Urothelium cell line (cell line): ENCODE measurements at places on chromosomes 3 and 15.

DNA sequence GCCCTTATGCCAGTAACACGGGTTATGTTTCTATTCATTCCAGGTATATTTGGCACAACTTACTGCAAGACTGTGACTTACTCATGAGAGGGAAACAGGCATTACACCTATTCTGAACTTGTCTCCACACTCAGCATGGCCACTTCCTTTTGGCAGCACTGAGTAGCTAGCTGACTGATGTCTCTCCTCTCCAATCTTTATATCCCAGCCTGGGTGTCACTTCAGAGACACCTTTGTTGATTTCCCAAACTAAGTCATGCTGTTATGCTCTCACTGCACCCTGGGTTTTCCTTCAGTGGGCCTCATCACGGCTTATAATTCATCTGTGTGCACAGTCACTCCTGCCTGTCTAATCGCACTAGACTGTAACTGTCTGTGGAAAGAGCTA lies 114.8 kb downstream of the MYLK start:
- DNase-seq = no peak

- DNase-seq = no peak
These were observed 827 bp downstream of the PLCB2 start for GRCh38 chr15:40306908-40307307.

- DNase-seq = no peak
These were observed 524.6 kb upstream of the ATP11B start for GRCh38 chr3:182268711-182269110.

- DNase-seq = no peak
These were observed 2.0 kb upstream of the NFKBIZ start for GRCh38 chr3:101847328-101847727.

GRCh38 chr3:59388555-59389270 lies 338.9 kb upstream of the CFAP20DC start:
- no peak for DNase-seq

DNA sequence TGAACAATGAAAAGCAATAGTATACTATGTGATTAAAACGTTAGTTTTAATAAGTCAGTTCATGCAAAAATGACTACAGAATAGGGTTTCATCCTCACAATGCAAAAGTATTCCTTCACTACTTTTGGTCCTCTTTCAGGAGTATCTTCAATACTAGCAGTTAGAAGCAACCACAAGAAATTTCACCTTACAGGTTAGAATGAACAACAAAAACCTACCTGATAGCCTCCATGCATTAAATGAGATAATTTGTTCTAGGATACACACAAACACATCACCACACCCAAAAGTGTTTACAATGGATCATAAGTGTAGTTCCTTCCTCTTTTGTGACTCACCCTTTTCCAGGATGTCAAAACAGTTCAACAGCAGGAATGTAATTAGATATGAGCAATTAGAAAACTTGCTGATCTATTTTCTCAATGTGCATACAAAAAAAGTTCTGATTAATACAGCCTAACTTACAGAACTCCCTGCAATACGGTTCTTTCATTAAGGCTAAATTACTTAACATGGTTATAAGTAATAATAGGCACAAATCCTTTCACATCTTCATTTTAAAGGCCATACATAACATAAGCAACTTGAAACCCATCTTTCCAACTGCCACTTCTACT lies 21.6 kb downstream of the UACA start:
- DNase-seq = peak; percentile 20

GRCh38 chr15:49688135-49688790 lies 67.4 kb downstream of the DTWD1 start:
- DNase-seq = no peak

DNA sequence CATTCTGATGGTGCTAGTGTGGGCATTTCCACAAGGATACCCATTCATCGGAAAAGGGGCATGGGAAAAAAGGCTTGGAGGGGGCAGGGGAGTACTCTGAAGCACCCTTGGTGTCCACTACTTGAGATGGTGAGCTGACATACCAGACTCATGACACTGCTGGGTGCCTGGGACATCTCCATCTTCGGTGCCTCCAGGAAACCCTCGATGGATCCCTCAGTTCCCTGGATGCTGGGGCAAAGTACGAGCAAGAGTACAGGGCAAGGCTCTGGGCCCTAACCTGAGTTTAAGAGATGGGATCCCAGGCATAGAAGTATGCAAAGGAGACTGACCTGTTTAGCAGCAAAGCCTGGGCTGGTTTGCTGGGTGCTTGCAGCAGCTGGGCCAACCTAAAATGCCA lies 5.2 kb upstream of the IP6K1 start:
- no peak for DNase-seq

DNA sequence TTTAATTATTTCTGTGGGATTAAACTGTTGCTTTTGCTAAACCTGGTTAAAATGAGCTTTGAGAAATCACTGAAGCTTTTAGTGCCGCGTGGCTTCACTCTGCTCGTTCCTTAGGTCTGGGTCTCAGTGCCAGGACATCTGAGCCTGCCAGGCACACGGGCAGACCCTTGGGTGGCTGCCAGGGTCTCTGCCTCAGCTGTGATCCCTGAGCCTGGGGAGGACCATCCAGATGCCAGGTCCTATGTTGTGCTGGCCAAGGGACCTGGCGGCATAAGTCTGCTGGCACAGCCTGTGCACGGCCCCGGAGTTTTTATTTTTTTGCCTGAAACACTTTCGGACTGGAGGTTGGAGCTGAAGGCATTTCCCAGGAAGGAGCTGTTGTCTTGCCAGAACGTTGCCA lies 328.1 kb downstream of the LRTM1 start:
- DNase-seq = no peak

DNA sequence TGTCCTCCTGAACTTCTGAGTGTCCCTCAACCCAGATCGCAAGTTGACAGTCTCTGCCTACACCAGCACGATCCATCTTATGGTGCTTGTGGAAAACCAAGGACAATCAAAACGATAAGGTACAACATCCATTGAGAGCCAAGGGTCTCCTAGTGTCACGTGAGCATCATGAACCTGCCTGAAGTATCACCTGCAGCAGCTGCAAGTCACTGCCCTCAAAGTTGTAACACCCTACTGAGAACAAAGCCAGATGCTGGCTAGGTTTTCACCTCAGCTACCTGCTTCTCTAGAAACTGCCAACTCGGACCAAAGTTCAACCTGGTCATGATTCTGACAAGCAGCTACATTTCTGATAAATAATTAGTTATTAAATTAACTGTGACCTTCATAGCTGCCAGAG lies 17.5 kb downstream of the C2CD4B start:
- DNase-seq = no peak
